GM12891 (cell line): ENCODE measurements at places on chromosomes 3 and 15.

DNA sequence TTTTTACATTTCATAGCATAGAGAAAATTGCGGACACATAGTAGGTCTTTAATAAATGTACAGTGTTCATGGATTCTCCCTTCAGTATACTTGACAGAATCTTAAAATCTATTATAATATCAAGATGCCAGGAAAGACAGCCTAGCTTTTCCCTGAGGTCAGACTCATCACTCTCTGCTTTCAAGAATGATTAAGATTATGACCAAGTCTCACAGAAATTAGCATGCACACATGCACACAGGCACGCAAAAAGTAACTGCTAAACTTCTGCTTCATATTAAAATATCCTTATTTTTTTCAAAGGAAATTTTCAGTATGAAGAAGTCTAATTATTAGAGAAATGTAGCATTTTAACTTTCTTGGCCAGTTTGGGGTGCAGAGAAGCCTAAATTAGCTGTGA lies 493.8 kb upstream of the NECTIN3 start:
- no peak for DNase-seq

- no peak for DNase-seq
Observed at GRCh38 chr3:36812240-36812639, 47.9 kb upstream of the DCLK3 start.

- DNase-seq = no peak
Observed at GRCh38 chr3:191138937-191139336, 60.1 kb upstream of the OSTN start.

- no peak for DNase-seq
Observed at GRCh38 chr3:29649815-29650547, 369.1 kb downstream of the RBMS3 start.

DNA sequence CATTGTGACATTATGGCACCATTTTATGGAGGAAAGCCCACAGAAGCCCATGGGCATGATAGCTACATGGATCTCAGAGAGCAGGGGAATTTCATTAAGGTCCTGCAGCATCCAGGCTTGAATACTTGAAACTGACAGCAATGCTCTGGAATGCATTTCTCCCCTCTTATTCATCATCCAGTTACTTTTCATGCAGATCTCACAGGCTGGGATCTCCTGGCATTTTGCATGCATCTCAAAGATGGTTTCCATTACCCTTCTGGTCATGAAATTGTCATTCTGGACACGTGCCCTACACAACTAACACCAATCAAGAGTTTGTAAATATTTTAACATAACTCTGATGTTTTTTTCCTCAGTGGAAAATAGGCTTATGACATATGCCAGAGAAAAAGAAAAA lies 32.4 kb downstream of the VGLL3 start:
- no peak for DNase-seq

DNA sequence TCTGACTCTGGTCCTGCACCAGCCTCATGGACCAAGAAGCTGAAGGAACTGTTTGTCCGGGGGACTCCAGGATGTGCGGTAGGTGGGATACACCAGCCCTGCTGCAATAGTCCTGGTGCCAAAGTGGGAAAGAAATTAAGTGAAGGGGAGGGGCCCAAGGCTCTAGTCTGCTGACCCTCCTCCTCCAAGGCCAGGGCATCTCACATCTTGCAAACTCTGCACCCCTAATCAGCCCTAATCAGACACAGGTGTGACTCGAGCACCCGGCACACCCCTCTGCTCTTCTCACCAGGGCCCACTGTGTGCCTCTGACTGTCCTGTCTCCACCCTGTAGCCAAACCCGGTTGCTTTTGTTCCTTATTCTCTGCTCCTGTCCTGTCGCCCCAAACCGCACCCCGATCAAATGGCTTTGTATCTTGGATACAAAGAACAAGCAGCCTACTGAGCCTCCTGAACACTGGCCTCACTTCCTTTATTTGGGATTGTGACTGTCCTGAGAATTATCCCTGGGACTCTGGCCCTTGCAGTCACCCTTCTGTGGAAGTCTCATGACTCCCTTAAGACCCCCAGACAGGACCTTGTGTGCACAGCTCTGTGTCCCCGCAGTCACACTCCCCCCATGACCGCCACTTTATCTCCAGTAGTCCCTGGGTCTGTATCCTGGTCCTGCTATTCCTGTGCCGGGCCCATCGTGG lies 26.7 kb upstream of the SLC41A3 start:
- DNase-seq = no peak

GRCh38 chr3:183913580-183913920 lies 28.9 kb upstream of the PARL start:
- no peak for DNase-seq

DNA sequence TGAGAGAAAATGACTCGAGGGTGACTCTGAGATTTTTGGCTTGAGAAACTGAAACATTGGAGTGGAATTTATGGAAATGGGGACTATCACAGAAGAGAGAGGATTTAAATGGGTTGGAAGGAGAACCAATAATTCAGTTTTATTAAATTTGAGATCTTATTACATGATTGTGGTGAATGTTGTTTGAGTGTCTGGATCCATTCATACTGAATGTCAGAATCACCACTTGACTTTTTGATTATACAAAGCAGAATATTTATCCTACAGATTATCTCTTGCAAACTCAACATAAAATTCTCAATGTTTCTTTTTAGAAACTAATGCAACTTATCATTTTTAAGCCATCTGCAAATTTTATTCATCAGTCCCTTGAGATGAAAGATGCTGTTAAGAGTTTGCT lies 332.8 kb downstream of the CNTN3 start:
- no peak for DNase-seq

GRCh38 chr15:46039703-46040102 lies 404.9 kb downstream of the SQOR start:
- no peak for DNase-seq

- no peak for DNase-seq
Observed at GRCh38 chr3:120567370-120568201, 28.6 kb upstream of the NDUFB4 start.

- DNase-seq = no peak
Observed at GRCh38 chr15:40995656-40996055, 42.4 kb downstream of the CHAC1 start.

DNA sequence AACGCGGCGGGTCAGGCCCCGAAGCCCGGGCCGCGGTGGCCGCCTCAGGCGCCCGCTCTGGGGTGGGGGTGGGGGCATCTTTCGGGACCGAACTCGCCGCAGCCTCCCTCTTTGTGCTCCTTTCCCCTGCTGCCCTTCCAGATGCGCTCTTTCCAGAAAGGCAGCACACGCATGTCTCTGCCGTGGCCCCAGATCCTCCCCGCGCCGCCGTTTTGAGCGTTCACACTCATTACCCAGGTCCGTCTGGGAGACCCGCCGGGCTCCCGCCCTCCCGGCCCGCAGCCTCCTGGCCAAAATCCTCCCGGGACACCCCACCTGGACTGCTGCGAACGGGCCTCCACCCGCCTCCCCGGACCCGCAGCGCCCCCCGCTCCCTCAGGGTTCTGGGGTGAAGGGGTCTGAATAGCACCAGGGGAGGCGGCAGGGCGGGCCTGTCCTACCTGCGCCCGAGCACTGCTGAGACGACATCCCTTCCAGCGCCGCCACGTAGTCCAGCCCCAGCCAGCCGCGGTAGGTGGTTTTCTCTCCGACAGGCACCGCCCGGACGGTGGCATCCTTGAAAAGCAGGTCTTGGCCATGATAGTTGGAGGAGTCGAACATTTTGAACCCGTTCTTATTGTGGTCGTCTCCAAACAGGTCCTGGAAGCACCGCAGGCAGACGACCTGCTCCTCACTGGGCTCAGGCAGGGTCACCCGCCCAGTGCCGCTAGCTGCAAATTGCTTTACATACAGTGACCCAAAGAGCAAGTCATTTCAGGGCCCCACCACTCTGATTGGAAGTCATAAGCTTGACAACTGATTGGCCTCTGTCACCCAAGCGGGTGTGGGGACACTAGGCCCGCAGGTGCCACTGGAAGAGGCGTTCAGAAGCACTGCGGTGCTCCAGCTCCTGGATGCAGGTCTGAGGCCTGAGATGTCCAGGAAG lies 25.9 kb downstream of the MELTF start:
- no peak for DNase-seq

DNA sequence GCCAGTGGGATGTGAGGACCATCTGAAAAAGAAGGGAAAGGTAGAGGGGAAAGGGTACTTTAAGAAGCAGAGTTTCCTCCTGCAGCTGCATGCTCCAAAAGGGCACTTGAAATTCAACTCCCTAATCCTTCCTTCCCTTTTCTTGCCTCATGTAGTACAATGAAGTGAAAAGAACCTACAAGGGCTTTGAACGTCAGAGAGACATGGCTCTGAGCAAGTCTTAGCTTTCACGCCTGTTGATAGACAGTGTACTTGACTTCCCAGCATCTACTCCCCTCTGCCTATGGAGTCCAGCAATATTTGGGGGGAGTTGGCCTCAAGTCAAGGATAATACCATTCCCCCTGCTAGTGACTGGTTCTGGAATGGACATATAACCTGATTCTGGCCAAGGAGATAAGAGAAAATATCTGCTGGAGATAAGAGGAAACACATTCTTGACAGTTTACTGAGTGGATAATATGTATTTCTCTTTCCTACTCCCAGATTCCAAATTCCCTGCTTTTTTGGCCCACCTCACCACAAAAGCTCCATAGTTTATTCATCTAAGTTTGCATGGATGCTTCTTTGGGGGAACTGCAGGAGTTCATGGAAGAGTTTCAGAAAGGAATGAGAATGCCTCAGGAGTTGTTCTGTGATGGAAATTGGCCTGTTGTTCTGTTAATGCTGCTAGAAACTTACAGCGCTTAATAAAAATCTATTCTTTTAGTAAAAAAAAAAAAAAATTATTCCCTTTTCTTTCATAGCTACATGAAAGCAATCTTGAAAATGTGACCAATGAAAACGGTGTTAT lies 193.0 kb upstream of the TPM1 start:
- no peak for DNase-seq

GRCh38 chr15:96699871-96700401 lies 369.4 kb downstream of the NR2F2 start:
- no peak for DNase-seq

DNA sequence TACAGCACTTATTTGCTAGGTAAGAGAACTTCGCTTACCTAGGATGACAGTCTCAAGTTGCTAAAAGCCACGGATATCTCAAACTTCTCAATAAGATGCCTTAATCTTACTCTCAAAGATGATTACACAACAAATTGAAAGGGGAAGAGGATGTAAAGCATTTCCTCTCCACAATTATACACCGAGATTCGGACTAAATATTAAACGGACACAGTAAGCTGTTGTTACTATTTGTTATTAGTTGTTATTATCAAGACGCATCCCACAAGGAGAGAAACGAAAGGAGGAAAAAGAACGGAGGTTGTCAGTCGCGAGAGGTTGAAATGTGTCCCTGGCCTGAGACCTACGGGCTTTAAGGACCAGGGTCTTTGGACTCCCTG lies 660 bp downstream of the ZNF106 start:
- DNase-seq = peak; percentile 18

- no peak for DNase-seq
Observed at GRCh38 chr3:112136959-112137693, 4.1 kb upstream of the GCSAM start.

- DNase-seq = no peak
Observed at GRCh38 chr3:45321607-45322391, 66.6 kb upstream of the LARS2 start.

DNA sequence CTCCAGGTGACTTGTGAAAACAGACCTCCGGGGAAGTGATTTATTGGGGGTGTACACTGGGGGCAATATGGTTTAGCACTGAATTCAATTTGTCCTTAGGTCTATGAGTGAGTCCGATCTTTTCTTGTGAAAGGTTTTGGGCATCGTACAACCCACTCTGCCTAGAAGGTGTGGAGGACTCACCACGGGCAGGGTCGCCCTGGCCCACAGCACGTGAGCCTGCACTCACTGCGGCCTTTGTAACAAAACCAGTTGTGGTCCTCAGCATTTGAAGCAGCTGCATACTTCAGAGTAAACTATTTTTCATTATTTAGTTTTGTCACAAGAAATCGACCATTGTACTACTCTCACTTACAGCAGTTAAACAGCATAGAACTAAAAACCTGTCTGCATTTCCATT lies 72.6 kb upstream of the BLM start:
- no peak for DNase-seq

DNA sequence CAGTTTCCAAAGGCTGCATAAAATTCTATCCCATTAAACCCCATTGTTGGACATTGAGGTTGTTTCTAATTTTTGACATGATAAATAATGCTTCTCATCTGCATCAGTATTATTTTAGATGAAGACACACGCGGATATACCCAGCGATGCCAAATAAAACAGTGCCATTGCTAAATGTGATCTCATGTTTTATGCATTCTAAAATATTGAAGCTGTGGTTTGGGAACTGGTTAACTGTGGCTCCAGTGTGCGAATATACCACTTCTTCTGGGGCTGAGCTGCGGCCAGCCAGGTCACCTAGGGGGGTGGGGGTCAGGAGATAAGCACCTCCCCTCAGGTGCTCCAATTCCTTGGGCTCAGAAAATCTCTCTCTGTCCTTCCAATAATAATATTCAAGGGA lies 230.0 kb downstream of the ADAMTS9 start:
- DNase-seq = no peak

DNA sequence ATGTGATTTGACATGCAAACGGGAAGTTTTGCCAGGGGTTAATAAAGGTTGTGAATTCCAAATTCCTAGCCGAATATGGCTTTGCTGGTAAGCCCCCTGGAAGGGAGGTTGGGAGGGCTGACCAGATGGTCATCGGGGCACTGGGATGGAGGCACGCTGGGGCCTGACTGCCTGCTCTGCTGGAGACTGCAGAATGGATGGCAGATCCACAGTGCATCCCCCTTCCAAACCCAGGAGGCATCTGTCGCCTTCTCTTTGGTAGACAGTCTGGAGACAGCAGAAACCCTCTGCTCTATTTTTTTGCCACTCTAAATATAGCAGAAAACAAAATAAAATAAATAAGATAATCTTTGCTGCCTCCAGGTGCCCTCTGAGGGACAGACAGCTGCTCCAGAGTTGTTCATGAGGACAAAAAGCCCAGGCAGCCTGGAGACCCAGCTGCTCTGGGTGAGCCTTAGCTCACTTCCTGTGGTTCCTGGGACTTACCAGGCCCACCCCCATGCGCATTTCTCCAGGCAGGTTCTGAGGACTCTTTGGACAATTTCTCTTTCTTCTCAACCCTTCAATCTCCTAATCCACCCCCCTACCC lies 6.1 kb upstream of the SPTBN5 start:
- DNase-seq = no peak

DNA sequence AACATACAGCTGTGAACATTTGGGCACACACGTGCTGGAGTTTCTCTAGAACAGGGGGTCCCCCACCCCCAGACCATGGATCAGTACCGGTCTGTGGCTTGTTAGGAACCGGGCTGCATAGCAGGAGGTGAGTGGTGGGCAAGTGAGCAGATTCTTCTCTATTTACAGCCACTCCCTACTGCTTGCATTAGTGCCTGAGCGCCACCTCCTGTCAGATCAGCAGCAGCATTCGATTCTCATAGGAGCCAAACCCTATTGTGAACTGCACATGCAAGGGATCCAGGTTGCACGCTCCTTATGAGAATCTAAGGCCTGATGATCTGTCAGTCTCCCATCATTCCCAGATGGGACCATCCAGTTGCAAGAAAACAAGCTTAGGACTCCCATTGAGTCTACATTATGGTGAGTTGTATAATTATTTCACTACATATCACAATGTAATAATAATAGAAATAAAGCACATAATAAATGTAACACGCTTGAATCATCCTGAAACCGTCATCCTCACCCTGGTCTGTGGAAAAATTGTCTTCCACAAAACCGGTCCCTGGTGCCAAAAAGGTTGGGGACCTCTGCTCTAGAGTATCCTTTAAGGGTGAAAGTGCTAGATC lies 25.8 kb downstream of the CHRM5 start:
- no peak for DNase-seq

GRCh38 chr15:63389902-63390670 lies 8.4 kb upstream of the CA12 start:
- no peak for DNase-seq
